AG08396 (cell line): ENCODE measurements at places on chromosomes 7 and 10.
A peak's percentile ranks its signal among the peaks of the same experiment; 100 is the strongest.

- DNase-seq = peak; percentile 72
Observed at GRCh38 chr10:86693721-86694369, 25.5 kb downstream of the LDB3 start.

DNA sequence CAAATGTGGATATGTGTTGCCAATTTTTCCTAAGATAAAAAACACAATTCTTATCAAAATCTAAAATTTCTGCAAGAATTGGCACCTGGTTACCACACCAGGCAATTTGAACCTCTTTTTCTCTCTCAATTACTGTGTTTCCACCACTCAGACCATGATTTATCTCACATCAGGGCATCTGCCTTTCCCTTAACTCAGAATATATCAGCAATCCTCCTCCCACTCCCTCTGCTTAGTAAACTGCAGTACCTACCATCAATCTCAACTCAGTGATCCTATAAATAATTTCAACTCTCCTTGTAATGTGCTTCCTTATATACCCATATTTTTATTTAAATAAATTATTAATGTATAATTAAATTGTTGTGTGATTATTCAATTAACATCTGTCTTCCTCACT lies 212.3 kb upstream of the PCDH15 start:
- DNase-seq = no peak

- no peak for DNase-seq
Observed at GRCh38 chr7:31962246-31962645, 108.0 kb downstream of the PDE1C start.

DNA sequence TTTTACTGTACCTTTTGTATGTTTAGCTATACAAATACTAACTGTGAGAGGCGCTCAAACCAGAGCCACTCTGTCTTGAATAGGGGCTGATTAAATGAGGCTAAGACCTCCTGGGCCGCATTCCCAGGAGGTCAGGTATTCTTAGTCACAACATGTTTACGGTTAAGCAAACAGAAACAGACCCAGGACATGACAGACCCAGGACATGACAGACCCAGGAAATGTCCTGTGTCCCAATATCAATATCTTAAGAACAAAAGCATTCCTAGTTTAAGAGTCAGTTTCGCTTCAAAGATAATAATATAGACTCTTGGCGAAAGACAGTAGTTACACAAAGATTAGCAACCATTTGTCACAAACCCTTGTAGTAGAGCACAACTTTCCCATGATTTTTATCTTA lies 304.5 kb downstream of the CCSER2 start:
- DNase-seq = no peak

- no peak for DNase-seq
Observed at GRCh38 chr10:22666287-22667092, 47.9 kb downstream of the PIP4K2A start.

- peak; percentile 97 for DNase-seq
Observed at GRCh38 chr7:129952653-129953560, at the start of gene UBE2H. TSS of gene UBE2H (minus strand) at chr7:129952960. CDS start at chr7:129952555, 405 bp downstream.

GRCh38 chr10:59617996-59618395 lies 91.7 kb downstream of the SLC16A9 start:
- DNase-seq = no peak

DNA sequence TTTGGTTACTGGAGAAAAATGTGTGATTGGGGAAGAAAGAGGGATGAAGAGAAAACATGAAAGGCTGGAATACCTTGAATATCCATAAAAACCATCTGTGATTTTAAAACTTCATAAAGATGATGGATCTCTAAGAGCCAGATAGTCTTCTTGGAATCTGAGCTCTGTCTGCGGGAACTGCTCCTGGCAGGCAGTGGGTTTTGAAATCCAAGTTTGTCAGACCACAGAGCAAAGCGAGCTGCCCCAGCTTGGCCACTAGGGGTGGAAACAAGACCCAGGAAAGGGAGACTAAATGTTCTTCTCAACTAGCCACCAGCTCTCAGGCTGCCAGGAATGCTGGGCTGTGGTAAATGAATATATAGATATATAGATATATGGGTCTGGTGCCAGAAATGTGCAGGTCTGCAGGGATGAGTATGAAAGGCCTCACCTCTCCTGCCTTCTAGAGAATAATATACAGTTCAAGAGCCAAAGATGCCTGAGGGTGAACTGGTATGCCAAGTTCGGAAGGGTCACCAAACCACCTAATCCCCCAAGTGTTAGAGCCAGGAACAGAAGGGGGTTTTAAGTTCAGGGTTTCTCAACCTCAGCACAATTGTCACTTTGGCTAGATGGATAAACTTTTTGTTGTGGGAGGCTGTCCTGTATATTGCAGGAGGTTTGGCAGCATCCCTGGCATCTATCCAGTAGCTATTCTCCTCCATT lies 208.8 kb downstream of the KCNMA1 start:
- DNase-seq = peak; percentile 72

DNA sequence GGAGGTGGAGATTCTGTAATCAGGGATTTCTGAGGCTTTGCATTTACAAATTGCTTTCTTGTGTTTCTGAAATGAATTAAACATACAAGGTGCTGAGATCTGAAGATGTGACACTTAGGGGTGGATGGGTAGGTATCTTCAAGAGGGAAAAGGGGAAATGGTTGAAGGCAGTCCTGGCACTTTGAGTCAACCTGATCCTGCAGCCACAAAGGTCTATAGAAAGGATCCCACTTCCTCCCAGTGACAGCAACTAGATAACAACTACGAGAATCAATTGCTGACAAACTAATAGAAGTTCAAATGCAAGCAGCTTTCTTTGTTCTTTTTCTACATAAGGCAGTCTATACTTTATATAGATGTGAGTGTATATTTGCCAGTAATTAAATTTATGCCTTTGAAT lies 553.3 kb downstream of the MDFIC start:
- DNase-seq = no peak
